Posterior vena cava (tissue), 2 donors: ENCODE measurements at places on chromosomes 2 and 18. TPM values are rescaled to one million over a fixed set of nuclear protein-coding genes. Genes with fewer than 3 reads are reported as not detected.
A peak's percentile ranks its signal among the peaks of the same experiment; 100 is the strongest.

- no peak for DNase-seq
Observed at GRCh38 chr18:55097456-55098170, 138.4 kb upstream of the CCDC68 start.

MEP1B gene
- total RNA-seq: not detected

DNA sequence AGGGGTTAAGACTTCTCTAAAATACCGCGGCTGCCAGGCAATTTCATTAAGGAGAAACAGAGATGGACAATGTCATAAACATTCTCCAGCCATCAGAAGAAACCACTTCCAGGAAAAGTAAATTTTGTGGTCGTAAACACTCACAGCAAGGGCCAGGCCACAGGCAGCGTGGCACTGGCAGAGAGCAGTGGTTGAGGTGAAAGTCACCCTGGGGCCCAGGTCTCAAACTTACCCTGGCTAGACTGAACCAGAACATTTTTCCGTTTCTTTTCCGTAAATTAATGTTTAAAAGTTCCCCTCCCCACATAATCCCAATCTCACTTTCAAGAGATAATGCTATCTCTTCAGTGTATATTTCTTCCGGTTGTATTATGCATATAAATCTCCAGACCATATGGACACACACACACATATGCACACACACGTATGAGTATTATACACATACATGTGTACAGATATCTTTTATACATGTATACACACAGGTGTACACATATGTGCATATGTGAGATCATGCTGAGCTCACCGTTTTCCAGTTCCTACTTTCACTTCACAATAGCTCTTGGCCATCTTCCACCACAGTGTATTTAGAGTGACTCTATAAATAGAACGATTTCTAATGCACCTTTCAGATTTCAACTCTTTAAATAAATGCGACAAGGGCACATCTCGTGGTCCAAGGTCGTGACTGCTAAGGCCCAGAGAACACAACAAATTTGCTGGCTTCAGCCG is 90.1 kb downstream of the MALT1 start:
- DNase-seq: peak; percentile 20

- no peak for DNase-seq
Observed at GRCh38 chr2:234478121-234478858, 18.6 kb downstream of the ARL4C start.

DNA sequence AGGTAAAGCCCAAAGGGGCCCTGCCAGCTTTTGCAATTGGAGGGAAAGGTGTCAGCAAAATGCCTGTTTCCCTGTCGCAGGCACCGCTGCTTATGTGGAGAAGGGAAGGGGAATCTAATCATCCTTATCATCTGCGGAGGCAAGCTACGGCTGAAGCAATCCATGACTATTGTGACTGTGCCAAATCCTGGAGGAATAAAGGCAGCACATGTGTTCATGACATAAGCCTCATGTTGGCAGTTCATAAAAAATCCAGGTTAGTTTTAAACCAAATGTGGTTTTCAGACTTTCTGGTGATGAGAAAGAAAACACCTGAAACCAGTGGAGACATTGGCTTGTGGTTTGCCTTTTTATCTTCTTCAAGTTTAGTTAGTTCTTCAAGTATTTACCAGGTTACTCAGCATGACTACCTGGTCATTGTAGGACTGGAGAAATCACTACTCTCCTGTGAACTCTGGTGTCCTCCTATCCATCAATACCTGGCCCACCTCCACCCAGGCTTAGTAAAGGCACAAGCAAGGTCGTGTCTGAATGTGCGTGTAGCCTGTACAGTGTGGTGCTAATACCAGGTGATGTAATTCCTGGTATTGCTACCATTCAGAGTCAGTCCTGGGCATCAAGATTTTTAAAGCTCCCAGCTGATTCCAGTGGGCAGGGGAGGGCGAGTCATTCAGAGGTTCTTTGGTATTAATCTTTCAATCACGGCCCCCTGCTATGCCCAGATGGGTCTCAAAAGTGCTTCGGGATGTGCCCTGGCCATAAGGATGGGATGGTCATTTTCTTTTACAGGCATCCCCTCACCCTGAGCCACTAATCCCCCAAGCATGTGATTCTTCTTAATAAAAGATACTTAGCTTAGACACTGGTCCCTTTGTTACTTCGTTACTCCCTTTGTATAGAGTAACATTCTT is 96.8 kb downstream of the TGFA start:
- DNase-seq: no peak

PRPF40A gene
- total RNA-seq: 69.2 TPM

UBR3 gene
- 54.2 TPM for total RNA-seq

C2orf81 gene
- 2.3 TPM for total RNA-seq
